ENCODE measurements at places on chromosomes 11 and 22.
A peak's percentile ranks its signal among the peaks of the same experiment; 100 is the strongest.

DNA sequence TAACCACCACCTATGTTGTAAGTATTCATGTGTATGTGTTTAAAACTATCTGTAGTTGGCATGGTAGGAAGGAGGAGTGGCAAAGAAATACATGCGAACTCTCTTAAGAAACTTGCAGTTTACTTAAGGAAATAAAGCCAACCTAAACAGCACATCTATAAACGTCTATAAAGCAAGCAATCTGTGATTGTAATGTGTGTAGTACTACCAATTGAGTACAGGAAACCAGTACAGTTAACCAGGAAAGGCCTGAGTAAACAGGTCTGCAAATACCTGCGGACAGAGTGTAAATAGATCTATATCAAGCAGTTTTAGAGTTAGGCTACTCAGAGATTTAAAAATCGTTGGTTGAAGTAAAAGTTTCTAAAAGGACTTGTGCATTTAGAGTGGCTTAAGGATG, 59.5 kb upstream of the AMOTL1 start:
- no peak for DNase-seq

DNA sequence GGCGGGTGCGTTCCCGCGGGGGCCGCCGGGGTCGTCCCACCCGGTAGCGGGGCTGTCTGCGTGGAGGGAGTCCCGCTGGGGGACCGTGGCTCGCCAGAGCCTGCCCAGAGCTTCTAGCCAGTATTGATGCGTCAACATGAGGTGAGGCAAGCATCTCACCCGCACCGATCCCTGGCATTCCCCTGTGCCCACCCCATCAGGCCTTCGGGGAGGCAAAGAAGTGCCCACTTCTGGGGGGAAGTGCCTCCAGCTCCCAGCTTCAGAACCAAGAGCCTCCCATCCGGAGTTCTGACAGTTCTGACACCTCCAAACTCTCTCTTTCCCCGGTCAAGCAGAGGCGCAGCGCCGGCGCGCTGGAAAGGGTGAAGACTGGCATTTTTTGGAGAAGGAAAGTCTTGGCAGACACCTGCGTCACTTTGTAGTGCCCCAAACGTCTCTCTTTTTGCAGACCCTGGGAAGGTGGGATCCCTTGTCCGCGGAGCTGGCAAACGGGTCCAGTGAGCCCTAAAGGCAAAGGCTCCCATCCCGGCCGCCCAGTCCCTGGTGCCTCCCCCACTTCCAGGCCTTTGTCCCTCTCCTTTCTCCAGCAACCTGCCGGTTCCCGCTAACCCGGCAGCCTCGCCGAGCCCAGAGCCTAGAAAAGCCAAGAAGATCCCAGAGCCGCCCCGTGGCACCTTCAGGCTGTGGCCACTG, 3.2 kb upstream of the PAX6 start:
- peak; percentile 39 for DNase-seq

- DNase-seq, result no peak
Measured at GRCh38 chr11:44130751-44131150, 35.3 kb downstream of the EXT2 start.

DNA sequence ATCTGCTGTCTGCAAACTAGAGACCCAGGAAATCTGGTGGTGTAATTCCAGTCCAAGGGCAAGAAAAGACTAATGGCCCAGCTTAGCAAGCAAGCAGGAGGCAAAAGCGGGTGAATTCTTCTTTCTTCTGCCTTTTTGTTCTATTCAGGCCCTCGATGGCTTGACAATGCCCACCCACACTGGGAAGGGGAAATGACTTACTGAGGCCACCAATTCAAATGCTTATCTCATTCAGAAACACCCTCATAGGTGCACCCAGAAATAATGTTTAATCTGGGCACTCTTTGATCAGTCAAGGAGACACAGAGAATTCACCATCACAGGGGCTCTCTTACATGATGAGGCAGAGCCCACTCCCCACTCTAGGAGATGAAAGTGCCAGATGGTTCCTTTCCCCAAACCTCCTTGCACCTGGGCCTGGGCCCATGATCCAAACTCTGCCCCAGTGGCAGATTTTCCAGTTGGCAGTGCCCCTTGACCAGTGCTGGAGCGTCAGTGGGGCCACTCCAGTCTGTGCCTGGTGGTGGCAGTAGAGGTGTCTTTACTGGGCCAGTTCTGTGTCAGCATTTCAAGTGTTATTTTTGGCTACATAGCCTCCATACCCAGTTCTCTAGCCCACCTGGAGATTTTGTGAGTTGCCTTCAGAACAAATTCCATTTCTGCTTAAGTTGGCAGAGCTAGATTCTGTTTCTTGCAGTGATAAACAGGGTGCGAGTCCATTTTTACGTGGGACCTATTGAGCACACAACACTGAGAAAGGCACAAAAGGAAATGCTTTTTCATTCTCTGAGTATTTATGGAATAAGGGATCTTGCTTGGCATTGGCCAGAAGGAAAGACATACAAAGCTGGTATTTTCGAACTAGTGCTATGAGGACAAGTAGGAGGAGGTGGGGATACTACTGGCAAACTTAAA, 7.5 kb downstream of the ELMOD1 start:
- no peak for DNase-seq

All from activated T-cell treated with anti-CD3 and anti-CD28 coated beads, Interleukin-2, amount 50 U/mL, for 48 hours (primary cell).